Forelimb muscle (tissue), 1 donor: ENCODE measurements at places on chromosomes 16 and 17. TPM values are rescaled to one million over a fixed set of nuclear protein-coding genes. Genes with fewer than 3 reads are reported as not detected.

DNA sequence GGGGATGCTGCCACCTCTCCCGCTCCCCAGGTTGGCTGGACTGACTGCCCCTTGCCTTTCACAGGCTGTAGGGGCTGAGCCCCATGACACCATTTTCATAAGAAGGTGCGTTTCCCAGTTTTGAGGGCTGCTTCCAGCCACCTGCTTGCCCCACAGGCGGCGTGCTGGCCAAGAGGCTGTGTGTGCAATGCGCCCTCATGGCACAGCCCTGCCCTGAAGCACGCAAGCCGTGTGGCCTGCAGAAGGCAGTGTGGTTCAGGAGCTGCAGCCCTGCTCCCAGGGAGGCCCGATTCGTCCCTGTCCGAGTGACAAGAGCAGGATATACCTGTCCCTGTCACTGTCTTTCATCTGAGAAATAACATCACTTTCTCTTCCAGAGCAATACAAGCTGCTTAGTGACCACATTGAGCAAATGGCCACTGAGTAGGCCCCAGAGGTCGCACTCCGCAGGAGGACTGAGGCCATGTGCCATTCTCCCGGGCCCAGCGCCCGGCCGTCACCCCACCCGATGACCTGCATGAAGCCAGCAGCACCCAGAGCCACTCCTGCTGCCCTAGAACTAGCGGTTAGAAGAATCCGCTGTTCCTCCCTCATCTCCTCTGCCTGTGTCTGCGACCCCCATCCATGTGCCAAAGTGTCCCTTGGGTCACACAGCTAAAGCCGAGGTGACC lies 24.2 kb downstream of the CIBAR2 start:
- no peak for DNase-seq

TPSAB1 gene
- polyA plus RNA-seq: 1.2 TPM

TBC1D3 gene
- not detected for polyA plus RNA-seq

DNA sequence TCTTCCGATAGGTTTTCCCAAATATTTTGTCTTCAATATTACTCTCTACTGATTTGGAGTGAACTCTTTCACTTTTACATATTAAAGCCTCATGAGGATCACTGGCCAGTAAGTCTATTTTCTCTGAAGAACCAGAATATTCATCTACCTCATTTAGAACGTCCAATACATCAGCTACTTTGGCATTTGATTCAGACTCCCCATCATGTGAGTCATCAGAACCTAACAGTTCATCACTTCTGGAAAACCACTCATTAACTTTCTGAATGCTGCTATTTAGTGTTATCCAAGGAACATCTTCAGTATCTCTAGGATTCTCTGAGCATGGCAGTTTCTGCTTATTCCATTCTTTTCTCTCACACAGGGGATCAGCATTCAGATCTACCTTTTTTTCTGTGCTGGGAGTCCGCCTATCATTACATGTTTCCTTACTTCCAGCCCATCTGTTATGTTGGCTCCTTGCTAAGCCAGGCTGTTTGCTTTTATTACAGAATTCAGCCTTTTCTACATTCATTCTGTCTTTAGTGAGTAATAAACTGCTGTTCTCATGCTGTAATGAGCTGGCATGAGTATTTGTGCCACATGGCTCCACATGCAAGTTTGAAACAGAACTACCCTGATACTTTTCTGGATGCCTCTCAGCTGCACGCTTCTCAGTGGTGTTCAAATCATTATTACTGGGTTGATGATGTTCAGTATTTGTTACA lies 30.9 kb downstream of the BRCA1 start:
- DNase-seq: no peak

LAT gene
- polyA plus RNA-seq: 3.1 TPM

- no peak for DNase-seq
Measured at GRCh38 chr16:19848756-19849155, 35.9 kb downstream of the GPRC5B start.
